GM10248 (cell line): ENCODE measurements at places on chromosomes 11 and 22.
A peak's percentile ranks its signal among the peaks of the same experiment; 100 is the strongest.

DNA sequence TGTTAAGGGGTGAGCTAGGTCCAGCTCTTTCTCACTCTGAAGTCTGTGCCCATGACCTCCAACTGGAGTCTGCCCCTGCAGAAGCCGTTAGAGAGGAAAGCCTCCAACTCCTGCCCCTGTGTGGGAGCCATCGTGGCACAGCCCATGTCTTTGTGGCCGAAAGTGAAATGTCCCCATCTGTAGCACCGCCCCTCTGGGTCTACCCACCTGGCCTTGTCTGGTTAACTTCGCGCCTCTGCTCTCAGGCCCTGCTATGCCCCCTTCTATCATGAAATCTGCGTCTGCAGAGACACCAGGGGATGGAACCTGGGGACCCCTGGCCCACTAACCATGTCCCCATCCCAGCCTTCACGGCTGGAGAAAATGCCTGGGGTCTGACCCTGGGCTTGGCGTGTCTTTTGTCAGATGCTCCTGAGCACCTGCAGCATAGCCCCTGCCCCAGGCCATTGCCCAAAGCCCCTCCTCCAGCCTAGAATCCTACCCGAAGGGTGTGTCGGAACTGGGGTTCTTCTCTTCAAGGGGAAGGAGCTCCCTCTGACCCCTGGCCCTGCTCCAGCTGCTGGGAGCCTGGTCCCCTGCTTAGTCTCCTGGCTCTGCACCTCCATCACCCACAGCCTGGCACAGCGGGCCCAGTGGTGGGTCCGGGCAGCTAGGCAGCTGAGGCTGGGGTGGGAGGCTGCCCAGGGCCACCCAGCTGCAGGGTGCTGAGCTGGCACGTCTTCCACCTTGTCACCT is 35.8 kb upstream of the HMOX1 start:
- peak; percentile 52 for DNase-seq

- no peak for DNase-seq
Measured at GRCh38 chr11:127996825-127997224, 590.5 kb downstream of the ETS1 start.

DNA sequence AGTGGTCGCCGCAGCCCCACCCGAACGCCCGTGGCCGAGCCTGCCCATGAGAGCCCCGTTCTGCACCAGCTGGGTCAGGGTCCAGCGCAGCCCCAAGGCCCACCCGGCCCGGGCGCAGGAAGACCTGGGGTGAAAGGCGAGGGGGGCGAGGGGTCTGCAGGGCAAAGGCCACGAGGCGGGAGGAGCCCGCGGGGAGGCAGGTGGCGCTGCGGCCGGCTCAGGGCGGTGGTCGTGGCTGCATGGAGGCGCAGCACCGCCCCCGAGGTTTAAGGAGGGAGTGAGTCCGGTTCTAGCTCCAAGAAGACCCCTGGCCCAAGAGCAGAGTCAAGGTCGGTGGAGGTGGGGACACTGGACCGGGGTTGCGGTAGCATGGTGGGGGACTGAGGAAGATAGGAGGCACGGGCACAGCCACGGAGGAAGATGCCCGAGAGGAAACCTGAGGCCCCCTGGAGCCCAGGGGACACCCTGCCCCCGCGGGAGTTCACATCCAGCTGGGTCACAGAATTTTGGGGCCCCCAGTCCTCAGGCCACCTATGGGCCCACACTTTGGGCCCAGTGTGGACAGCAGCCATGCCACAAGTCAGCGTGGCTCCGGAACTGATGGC is 514 bp upstream of the HDAC10 start:
- DNase-seq, result no peak

- DNase-seq, result peak; percentile 39
Measured at GRCh38 chr11:86211619-86212018, 32.9 kb upstream of the EED start.

DNA sequence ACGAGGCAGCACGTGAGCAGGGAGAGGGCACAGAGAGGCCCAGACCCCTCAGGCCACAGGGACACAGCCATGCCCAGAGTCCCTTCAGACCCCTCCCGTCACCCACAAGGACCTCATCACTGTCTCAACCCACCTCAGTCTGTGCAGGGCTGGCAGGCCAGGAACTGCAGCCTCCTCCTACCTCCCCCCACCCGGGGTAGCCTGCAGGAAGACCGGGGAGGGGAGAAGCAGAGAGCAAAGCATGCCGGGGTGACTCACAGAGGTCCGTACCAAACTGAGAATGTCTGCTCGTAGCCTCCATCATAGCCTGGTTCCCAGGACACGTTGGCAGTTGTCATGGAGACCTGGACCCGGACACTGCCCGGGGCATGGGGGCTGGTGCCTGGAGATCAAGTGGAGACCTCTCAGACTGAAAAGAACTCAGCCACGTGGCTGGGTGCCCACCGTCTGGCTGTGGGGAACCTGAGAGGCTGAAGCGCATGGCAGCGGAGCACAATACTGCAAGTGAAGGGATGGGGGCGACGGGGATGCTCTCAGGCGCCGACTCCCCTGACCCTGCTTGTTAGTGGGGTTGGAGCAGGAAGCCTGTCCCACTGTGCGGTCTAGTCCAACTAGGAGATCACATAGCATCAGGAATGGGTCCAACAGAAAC is 27.2 kb downstream of the IGSF9B start:
- DNase-seq, result no peak

- no peak for DNase-seq
Measured at GRCh38 chr11:57815877-57816276, 54.3 kb downstream of the CTNND1 start.

DNA sequence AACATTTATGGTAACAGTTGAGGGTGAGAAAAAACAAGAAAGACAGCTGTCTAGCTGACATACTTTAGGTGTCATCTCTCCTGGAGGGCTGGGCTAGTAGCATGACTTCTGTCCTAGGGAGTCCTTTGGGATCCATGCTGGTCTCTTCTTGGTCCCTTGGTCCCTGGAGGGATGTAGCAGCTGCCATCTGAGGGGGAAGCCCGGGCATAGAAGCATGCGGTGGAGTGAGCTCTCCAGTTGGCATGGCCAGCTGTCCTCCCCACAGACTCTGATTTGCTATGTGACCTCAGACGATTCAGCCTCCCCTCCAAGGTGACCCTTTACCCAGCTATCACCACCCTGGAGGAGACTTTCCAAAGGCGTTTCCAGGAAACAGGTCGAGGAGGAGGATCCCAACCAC is 28.7 kb downstream of the POU2F3 start:
- DNase-seq, result no peak

DNA sequence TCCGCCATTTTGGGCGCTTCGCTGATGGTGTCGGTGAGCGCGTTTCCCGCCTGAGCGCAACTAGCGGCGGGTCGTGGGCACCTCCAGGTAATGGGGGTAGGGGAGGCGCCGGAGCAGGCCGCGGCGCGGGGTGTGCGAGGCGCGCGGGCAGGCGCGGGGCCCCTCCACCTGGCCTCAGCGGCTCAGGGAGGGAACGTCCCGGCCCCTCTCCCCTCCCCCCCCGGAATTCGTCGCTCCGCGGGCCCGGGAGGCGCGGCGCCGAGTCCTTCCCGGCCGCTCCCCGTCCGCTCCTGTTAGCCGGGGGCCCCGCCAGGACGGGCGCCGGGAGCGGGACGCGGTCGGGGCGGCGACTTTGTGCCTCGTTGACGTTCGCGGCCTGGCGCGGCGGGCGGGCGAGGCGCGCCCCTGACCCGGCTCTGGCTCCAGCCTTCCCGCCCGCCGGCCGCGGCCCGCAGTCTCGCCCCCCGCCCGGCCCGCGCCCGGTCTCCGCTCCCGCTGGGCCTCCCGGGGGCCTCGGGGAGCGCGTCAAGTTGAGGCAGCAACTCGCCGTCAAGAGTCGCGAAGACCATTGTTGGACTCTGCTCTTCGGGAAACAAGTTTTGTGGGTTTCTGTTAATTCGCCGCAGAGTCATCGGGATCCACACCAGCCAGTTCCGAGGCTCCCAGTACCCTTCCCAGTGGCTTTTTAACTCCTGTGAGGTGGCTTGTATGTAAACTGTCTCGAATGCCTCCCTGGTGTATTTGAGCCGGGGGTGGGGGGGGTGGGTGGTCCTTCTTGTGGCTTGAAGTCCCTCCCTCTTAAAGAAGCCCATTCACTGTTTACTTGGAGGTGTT is at the start of gene PPP6R3:
TSS of gene PPP6R3 (plus strand) at position 12 of the 834 bp plus-strand sequence. CDS start 76,913 bp downstream, outside the sequence.
- peak; percentile 41 for DNase-seq

DNA sequence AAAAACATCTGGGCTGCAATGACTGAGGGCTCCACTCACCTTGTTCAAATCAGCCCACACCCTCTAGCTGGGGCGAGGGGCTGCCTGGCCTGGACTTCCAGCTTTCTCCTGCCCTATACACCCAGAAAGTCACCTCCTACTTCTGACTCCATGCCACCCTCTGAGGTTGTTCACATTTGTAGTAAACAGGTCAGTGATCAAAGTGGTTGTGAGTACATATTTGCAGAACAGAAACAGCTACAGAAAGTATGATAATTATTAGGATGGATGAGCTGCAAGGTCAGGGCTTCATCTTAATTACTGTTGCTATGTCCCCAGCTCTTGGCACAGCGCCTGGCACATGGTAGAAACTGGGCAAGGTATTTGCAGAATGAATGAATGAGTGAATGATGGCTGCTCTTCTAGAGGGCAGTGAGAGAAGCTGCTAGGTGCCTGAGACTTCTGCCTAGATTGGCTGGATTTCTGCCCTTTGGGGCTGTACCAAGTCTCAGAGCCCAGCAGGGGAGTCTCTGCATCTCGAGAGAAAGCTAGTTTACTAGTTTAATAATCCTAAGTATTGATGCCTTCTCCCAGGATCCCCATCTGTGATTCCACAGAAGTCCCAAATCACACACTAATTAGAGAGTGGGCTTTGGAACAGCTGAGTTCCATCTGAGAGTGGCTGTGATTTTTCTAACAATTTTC is 36.0 kb downstream of the SYT13 start:
- DNase-seq, result no peak

DNA sequence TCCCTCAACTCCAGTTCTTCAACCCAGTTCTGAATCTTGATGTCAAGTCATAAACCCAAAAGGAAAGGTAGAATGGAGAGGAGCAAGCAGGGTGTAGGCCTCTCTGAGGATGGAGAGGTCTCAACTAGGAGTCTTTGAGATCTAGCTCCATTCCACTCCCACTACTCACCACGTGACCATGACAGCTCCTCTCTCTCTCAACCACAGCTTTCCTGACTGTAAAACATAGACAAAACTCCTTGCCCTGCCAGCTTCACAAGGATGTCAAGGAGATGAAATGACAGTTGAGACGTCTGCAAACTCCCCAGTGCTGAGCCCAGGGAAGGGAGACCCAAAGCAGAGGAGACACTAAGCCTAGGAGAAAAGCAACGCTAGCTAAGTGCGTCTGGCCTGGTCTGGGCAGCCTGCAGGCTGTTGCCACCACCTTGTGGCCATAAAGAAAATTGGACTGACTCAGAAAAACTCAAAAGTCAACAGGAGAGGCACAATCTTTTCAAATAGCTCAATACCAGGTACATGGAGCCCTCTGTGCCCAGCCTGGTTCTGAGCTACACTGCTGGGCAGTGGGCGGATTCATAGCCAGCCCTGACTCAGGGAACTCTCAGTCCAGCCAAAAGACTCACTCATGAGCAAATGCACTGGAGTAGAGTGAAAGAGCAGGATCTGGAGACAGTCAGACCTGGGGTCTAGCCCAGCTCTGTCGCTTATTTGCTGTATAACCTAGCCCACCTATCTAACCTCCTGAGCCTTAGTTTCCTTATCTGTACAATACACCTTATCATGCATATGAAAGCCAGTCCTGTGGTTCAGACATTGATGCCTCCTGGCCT is 3.4 kb downstream of the CLPB start:
- peak; percentile 72 for DNase-seq

DNA sequence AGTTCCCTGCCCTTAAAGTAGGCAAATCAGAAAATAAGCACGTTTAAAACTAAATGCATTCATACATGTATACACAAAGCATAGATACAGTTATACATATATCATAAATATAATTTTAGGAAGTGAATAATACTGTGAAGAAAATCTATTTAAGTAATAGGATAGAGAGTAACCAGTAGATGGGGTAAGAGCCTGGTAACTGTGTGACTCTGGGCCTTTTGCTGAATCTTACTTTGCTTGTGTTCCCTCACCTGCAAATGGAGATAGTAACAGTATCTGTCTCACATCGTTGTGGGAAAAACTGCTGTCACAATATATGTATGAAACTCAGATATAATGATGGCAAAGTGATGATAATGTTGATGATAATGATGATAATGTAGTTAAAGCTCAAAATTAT is 29.9 kb downstream of the MS4A2 start:
- DNase-seq, result peak; percentile 15

DNA sequence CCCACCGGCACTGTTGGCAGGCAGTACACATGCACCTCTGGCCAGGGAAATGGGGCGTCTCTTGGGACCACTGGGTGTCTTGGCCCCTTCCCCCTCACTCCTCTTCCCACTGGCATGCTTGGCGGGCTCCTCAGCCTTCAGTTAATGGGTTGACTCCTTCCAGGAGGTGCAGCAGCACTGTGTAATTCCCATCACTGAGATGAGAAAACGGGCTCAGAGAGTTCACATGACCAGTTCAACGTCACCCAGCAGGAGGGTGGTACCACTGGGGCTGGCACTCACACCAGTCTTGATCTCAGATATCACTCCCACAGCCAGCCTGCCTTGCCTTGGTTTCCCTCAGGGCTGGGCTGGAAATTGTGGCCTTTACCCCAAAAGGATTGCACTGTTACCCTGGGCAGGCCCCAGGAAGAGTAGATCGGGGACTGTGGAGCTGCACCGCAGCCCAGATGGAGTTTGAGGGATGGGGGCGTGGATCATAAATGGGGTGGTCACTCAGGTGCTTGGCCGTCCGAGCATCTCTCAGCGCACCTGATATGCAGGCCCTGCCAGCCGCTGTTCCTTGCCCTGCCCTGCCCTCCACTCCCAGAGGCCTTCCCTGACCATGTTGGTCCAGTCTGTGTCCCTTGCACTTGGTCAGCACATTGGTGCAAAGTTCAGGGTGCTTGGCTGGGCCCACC is 16.9 kb downstream of the CAPN5 start:
- DNase-seq, result no peak

DNA sequence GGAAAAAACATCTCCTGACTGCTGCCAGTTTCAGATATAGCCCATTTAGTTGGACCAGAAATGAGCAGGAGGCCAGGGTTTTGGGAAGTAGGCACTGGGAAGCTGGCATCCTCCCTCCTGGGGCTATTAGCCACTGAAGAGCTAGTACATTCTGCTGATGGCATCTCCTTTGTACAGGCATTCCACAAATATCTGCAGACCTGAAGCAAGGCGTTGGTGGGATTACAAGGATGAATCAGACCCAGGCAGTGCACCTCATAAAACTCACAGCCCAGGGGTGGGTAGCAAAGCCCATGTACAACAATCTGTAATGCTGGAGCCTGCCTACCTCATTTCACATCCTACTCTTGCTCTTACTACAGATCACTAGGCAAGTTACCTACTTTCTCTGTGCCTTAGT is 27.5 kb upstream of the POU2AF1 start:
- DNase-seq, result no peak

GRCh38 chr11:31106968-31107576 is 262.5 kb downstream of the DCDC1 start:
- DNase-seq, result peak; percentile 26

- DNase-seq, result no peak
Measured at GRCh38 chr11:20015101-20015500, 145.2 kb downstream of the DBX1 start.

- no peak for DNase-seq
Measured at GRCh38 chr11:17273668-17274282, 2.8 kb upstream of the NUCB2 start.

GRCh38 chr11:56782167-56782847 is 33.8 kb upstream of the OR9G4 start:
- DNase-seq, result peak; percentile 19
